Activated B cell treated with CpG ODN at 0.5 μM for 24 hours (primary cell): ENCODE measurements at places on chromosomes 11 and 22. TPM values are rescaled to one million over a fixed set of nuclear protein-coding genes. Genes with fewer than 3 reads are reported as not detected.

MDK gene
- 0.55 and 0.78 TPM in 2 replicates for total RNA-seq

GRAP2 gene
- total RNA-seq, result 4.2 and 4.3 TPM in 2 replicates

BIRC3 gene
- 236 and 270 TPM in 2 replicates for total RNA-seq

- no peak overlapping the region for H3K4me3 ChIP-seq
- no peaks in the 10 kb centered on the region for H3K27me3 ChIP-seq
- no peak for DNase-seq
Observed at GRCh38 chr11:118918128-118918685, 7.5 kb downstream of the BCL9L start.

- no peak overlapping the region for H3K4me3 ChIP-seq
- peaks cover 7% of the 10 kb centered on the region for H3K4me1 ChIP-seq
- H3K27ac ChIP-seq, result no peak overlapping the region
- DNase-seq, result no peak
- H3K36me3 ChIP-seq, result no peaks in the 10 kb centered on the region
- peaks cover 14% of the 10 kb centered on the region for H3K27me3 ChIP-seq
Observed at GRCh38 chr11:11186249-11186648, 166.8 kb downstream of the CSNK2A3 start.

GRCh38 chr22:27772081-27772983 lies 29.2 kb downstream of the MN1 start:
- H3K4me1 ChIP-seq, result no peaks in the 10 kb centered on the region
- peaks cover 21% of the 10 kb centered on the region for H3K27me3 ChIP-seq
- no peak overlapping the region for H3K4me3 ChIP-seq
- no peak for DNase-seq
- H3K27ac ChIP-seq, result no peak overlapping the region
- no peaks in the 10 kb centered on the region for H3K36me3 ChIP-seq

- DNase-seq, result no peak
- H3K36me3 ChIP-seq, result peaks cover 69% of the 10 kb centered on the region
- no peak overlapping the region for H3K4me3 ChIP-seq
- no peak overlapping the region for H3K27ac ChIP-seq
- no peaks in the 10 kb centered on the region for H3K27me3 ChIP-seq
Observed at GRCh38 chr11:9176550-9176949, 85.2 kb upstream of the SCUBE2 start.

GRCh38 chr22:27148055-27148454 lies 490.7 kb downstream of the MIAT start:
- H3K36me3 ChIP-seq, result no peaks in the 10 kb centered on the region
- no peaks in the 10 kb centered on the region for H3K4me1 ChIP-seq
- no peak for DNase-seq
- H3K27me3 ChIP-seq, result peaks cover 13% of the 10 kb centered on the region
- H3K4me3 ChIP-seq, result no peak overlapping the region
